ENCODE measurements at places on chromosomes 12 and 14.

DNA sequence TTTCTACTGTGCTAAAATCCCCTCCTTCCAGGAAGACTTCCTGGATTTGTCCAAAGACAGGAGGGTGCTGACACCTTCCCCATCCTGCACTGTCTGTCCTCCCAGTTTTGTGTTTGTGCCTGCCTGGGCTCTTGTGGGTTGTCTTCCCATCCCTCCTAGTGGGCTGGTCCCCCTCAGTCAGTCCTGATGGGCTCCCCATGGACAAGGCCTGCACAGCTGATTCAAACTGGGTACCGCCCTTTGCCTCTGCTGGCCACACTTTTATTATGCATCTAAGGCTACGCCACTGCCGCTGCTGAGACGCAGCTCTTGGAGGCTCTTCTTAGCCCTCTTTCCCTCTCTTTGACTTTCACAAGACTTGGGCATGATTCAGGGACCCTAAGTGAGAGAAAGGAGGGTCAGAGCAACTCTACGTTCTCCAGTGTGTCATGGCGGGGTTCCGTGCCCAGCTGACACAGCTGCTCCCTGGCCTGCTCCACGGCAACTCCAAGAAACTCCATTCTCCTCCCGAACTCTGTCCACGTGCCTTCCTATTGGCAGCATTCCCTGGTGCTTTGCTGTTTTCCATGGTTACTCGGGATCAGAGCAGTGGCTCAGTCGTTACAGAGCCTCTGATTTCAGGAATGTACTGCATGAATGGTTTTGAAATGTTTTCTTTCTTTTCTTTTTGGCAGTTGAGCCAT lies 3.8 kb upstream of the KRT85 start:
- DNase-seq = no peak

- DNase-seq = no peak
Observed at GRCh38 chr14:42420071-42420470, 813.4 kb downstream of the LRFN5 start.

DNA sequence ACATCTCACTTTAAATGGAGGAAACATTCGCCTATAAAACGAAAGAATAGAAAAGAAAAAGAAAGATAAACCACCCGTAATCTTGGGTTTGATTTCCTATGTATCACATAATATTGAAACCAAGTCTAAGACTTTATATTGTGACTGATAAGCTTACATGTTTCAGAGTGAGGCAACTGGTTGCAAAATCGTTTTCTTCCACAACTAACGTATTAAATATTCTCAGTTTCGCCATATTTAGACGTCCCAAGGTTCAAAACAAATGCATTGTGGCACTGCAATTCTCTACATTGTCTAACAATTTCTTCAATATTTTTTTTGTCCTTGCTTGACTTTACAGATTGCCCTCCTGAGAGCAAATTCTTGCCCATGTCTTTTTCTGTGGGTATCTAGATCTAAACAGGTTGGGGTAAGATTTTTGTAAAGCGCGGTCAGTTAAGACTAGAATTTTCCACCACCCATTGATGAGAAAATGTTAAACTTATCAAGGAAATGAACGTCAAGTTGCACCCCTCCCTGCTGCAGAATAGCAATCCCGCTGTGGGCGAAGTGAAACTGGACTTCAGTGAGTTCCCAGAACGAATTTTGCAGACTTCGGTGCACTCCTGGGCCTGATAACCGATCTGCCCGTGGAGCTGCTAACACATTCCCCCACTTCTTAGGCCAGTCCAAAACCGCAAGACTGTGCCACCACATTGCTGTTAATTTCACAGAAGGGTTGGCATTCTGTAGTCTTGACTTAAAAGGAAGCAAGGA lies 2.7 kb downstream of the TBX3 start:
- peak; percentile 63 for DNase-seq

DNA sequence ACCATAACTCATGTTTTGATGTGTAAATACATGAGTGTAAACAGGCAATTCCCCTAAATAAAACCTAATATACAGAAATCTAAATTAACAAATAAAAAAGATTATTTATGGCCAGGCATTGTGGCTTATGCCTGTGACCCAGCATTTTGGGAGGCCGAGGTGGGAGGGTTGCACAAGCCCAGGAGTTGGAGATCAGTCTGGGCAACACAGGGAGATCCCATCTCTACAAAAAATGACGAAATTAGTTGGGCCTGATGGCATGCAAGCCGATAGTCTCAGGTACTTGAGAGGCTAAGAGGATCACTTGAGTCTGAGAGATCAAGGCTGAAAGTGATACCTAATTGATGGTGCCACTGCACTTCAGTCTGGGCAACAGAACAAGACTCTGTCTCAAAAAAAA lies 48.7 kb downstream of the BCAT1 start:
- DNase-seq = no peak

GRCh38 chr12:128994856-128995255 lies 141.6 kb downstream of the GLT1D1 start:
- no peak for DNase-seq

- DNase-seq = peak; percentile 1
Observed at GRCh38 chr12:18224745-18225144, 36.6 kb upstream of the PIK3C2G start.

DNA sequence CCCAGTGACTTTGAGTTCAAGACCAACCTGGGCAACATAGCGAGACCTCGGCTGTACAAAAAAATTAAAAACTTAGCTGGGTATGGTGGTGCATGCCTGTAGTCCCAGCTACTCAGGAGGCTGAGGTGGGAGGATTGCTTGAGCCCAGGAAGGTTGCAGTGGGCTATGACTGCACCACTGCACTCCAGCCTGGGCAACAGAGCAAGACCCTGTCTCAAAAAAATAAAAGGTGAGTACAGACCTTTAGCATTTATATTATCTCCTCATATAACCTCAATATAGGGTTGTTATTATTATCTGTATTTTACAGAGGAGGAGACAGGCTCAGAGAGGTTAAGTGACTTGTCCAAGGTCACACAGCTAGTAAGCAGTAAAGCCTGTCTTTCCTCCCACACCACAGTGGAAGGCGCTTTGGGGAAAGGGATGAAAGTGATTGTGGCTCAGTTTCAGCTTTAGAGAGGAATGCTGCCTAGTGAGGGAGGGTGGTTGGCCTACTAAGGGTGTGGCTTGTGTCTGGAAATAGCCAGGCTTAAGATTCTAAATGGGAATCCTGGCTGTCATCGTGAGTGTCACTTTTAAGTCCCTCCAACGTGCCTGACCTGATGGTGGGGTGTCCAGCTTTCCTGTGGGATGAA lies 7.2 kb downstream of the TPCN1 start:
- DNase-seq = no peak

- DNase-seq = no peak
Observed at GRCh38 chr12:6528539-6529235, 5.6 kb upstream of the GAPDH start.

DNA sequence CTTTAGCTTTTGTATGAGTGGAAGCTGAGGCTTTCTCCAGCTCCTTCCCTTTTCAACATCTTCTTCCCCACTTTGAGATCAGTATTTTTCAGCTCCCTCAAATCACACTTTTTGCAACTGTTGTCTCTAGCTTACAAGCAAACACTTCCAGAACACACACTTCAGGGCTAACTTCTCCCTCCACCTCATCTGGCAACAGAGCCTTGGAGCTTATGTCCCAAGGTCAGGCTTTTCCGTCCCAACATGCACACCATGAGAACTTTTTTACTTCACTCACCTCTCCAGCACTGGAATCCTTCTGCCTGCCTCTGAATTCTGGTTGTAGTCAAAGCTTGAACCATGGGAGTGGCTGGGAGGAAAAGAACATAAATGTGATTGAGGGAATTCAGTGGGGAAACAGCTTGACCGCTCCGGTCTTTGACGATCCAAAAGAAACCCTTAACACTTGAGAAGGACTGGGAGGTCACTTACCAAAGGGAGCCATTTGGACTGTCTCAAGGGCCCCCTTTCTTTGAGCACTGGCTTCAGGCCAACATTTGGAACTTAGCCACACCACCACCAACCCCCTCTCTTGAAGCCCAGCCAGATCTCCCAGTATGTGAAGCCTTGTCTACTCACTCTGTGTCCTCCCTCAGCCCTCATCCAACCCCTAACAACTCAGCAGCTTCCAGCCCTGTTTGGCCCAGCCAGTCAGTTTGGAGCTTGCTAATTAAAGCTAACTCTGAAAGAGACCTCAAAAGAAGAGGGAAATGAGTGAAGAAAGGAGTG lies 3.9 kb upstream of the BLOC1S1 start:
- DNase-seq = peak; percentile 28

DNA sequence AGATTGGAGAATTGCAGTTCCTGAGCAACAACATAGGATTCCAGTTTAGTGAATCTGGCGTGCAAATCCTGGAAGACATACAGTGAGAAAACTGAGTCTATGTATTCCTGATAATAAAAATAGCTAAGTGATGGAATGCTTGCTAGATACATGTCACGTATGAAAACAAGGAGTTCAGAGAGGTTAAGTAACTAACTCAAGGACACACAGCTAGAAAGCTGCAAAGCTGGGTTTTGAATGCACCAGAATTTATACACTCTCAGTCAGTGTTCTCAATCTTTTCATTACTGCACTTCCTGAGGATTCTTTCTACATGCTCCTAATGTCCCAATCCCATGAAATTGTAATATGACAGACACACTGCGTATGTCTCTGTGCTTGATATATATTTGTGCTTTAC lies 35.3 kb downstream of the TBX3 start:
- DNase-seq = no peak

DNA sequence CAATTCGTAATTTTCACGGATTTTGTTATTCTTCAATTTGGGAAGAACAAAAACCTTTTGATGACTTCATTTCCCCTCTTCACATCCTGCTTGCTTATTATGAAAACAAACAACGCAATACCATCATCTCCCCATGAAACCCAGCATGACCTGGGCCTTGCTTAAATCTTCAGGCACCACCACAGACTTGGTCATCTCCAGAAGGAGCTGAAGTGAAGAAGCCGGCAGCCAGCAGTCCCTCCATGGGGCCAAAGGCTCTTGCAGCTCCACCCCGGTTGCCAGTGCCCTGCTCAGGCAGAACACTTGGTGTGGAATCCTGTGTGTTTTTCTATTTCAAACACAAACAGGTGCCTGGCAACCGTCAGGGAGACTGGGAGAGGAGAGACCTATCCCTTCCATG lies 982.9 kb upstream of the TMEM132C start:
- DNase-seq = no peak

DNA sequence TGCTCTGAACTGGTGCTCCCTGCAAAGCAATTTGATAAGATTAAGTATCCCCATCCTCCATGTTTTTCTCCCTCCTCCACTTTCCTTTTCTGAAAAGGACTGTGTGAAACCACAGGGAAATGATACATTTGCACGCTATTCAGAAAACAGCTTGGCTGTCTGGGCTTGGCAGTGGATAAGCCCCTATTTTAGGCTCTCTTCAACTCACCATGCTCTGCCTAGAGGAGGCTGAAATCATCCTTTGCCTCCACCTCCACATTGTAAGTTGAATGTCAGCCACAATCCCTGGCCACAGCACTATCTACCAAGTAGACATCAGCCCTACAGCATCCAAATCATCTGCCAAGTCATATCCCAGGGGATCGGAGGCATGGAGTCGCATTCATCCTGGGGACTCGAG lies 642.3 kb downstream of the RPS29 start:
- DNase-seq = no peak

- no peak for DNase-seq
Observed at GRCh38 chr12:115325858-115326257, 641.9 kb upstream of the TBX3 start.

- no peak for DNase-seq
Observed at GRCh38 chr12:66678338-66679275, at the start of gene GRIP1. Gene GRIP1 (minus strand): TSS chr12:66679076. CDS start chr12:66678904, 172 bp downstream.

- no peak for DNase-seq
Observed at GRCh38 chr12:105235281-105235731, 668 bp downstream of the APPL2 start.

GRCh38 chr12:94186278-94187241 lies 38.2 kb downstream of the PLXNC1 start:
- DNase-seq = peak; percentile 63

All from right kidney (tissue), 9 donors.